Right atrium auricular region (tissue), 2 donors: ENCODE measurements at places on chromosomes 5 and 9.

DNA sequence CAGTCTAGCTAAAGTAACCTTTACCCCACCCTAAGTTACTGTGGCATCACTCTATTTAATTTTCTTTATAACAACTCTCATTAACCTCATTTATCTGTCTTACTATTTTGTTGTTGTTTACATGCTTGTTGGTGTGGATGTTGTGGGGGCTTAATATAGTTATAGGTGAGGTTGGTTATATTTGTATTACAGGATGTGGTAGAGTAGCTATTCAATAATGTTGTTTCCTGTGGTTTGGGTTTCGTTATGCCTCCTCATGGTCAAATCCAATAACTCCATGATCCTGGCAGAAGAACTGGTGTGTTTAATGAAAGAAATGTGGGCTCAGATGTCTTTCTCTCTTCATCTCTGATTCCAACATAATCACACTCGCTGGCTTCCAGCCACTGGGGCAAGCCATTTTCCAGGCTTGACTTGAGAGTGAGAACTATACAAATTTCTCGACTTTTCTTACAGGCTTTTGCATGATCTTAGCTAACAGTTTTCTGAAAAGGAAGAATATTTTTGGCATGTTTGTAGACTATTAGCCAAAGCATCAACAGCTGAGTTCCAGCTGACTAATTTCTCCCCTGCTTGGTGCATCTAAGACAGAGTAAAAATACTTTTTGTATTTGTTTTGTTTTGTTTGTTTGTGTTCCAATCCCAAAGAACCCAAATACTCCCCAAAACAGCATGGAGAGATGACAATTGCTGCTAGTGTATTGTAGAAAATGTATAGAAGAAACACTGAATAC is 303.7 kb upstream of the PAPPA start:
- DNase-seq, result no peak
- no peaks in the 10 kb centered on the region for H3K36me3 ChIP-seq
- H3K4me1 ChIP-seq, result no peaks in the 10 kb centered on the region
- H3K27ac ChIP-seq, result no peak overlapping the region
- no peaks in the 10 kb centered on the region for H3K27me3 ChIP-seq
- H3K4me3 ChIP-seq, result no peak overlapping the region

DNA sequence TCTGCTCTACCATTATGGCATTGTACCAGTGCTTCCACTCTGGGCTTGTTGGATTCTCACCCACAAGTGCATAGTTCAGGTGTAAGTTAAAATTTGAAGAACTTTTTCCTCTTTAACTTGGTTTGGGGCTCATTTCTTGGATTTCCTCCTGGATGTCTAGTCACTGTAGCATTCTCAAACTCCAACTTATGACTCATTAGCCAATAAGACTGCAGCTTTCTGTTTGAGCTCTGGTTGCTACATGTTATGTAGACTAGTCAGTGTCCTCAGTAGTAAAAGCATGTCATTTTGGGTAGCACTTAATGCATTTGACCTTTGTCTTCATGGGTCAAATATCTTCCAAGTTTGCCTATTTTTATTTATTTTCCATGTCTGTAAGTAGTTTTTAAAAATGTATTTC is 790.8 kb downstream of the BRINP1 start:
- no peak overlapping the region for H3K4me3 ChIP-seq
- no peaks in the 10 kb centered on the region for H3K4me1 ChIP-seq
- H3K27me3 ChIP-seq, result no peaks in the 10 kb centered on the region
- no peak for DNase-seq

- peaks cover 52% of the 10 kb centered on the region for H3K4me1 ChIP-seq
- H3K27me3 ChIP-seq, result no peaks in the 10 kb centered on the region
- no peaks in the 10 kb centered on the region for H3K36me3 ChIP-seq
- H3K27ac ChIP-seq, result no peak overlapping the region
- H3K4me3 ChIP-seq, result no peak overlapping the region
- no peak for DNase-seq
Observed at GRCh38 chr5:143182901-143183820, 220.3 kb downstream of the NR3C1 start.

DNA sequence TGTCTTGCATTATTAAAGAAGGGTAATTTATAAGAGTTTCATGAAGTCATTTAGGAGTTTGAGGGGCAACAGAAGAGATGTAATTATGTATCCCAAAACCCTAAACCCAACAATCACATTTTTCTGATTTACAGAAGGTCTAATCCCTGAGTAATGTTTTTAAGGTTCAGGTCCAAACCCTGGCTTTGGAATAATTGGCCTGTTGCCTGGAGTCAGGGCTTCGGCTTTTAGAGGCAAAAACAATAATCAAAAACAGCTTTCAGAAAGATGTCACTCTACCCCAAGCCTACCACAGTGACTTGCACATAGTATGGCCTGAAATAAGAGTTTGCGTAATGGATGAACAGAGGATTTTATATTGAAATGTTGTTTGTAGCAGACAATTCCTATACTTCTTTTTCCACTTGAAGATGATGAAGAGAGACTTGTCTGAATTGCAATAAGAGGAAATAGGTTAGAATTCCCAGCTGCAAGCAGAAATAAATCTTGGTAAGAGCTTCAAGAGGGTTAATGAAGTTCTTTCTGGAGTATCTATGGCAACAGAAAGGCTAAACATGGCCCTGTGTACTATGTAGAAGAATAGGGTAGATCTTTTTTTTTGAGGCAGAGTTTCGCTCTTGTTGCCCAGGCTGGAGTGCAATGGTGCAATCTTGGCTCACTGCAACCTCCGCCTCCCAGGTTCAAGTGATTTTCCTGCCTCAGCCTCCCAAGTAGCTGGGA is 152.0 kb downstream of the GPBP1 start:
- H3K27me3 ChIP-seq, result no peaks in the 10 kb centered on the region
- no peak for DNase-seq
- H3K36me3 ChIP-seq, result no peaks in the 10 kb centered on the region
- H3K4me3 ChIP-seq, result no peak overlapping the region
- H3K4me1 ChIP-seq, result no peaks in the 10 kb centered on the region
- H3K27ac ChIP-seq, result no peak overlapping the region

DNA sequence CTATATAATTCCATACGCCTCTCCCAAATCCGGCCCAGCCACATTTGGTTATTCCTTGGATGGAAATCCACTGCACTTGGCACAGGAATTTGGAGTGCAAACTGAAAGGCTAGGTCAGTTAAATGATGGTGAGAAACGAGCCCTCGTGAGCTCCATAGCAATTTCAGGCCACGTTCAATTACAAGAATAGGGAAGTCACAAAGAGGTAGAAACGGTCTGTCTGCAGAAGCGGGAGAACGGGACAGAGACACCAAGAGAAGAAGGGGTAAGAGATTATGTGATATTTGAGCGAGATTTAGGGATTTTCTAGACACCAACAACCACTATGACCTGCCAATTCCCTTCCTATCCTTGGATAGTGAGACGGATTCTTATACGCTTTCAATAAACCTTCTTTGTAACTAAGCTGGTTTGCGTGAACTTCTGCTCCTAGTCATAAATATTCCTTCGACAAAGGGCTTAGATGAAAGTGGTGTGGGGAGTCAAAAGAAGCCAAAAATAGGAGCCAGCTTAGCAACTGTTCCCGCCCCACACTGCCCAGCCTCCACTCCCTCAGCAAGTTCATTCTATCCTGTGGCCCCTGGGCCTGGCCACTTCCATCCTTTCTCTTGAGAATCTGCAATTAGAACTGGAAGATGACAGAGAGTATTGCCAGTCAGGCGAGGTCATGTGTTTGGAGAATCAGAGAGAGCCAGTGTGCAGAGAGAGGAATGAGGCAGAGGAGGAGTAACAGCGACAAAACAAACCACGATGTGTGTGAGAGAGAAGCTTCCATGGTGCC is 118.4 kb downstream of the ZNF608 start:
- no peak for DNase-seq
- no peak overlapping the region for H3K4me3 ChIP-seq
- no peaks in the 10 kb centered on the region for H3K36me3 ChIP-seq
- no peaks in the 10 kb centered on the region for H3K27me3 ChIP-seq

DNA sequence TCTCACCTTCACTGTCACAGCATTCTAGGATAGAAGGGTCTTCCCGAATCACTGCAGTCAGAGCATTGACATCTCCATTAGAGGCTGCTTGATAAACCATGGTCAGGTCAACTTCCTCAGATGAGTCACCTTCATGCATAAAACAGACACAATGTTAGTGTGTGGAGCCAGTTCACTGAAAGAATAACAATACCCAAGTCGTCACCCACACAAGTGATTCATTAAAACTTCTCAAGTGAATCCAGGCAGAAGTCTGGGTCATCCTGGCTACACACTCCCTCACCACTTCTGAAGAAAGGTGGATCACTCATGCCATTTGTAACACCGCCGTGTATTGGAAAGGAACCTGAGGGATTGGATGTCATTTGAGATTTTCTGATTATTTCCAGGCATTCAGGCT is 49.6 kb downstream of the ANKRD55 start:
- DNase-seq, result no peak
- no peak overlapping the region for H3K27ac ChIP-seq
- H3K4me1 ChIP-seq, result no peaks in the 10 kb centered on the region
- H3K4me3 ChIP-seq, result no peak overlapping the region
- no peaks in the 10 kb centered on the region for H3K27me3 ChIP-seq
- H3K36me3 ChIP-seq, result no peaks in the 10 kb centered on the region

GRCh38 chr9:97518909-97519307 is 17.4 kb downstream of the TMOD1 start:
- H3K27me3 ChIP-seq, result no peaks in the 10 kb centered on the region
- H3K4me3 ChIP-seq, result no peak overlapping the region
- no peaks in the 10 kb centered on the region for H3K4me1 ChIP-seq

- no peaks in the 10 kb centered on the region for H3K4me1 ChIP-seq
- H3K27me3 ChIP-seq, result no peaks in the 10 kb centered on the region
- DNase-seq, result no peak
Observed at GRCh38 chr5:58406394-58406793, 53.5 kb downstream of the PLK2 start.

DNA sequence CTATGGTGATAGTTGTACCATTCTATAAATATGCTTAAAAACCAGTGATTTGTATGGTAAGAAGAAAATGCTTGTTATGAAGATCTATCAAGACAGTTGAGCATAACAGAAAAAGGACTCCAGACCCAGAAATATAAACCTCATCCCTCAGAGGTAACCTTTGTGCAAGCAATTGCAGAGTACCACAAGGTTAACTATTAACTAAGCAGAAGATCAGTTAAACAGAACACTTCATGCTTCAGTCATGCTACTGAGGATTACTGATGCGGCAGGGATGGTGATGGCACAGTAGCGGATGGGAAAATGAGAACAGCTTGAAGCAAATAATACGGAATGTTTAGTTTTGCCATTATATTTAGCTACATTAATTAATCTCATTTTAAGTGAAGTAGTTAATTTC is 45.5 kb downstream of the IARS1 start:
- no peaks in the 10 kb centered on the region for H3K4me1 ChIP-seq
- no peak overlapping the region for H3K27ac ChIP-seq
- no peak overlapping the region for H3K4me3 ChIP-seq
- no peaks in the 10 kb centered on the region for H3K27me3 ChIP-seq

GRCh38 chr5:50691399-50692016 is 25.1 kb downstream of the PARP8 start:
- H3K27me3 ChIP-seq, result no peaks in the 10 kb centered on the region
- no peaks in the 10 kb centered on the region for H3K36me3 ChIP-seq
- peaks cover 6% of the 10 kb centered on the region for H3K4me1 ChIP-seq
- DNase-seq, result no peak
- H3K27ac ChIP-seq, result no peak overlapping the region

GRCh38 chr5:127959152-127959764 is 124.3 kb upstream of the SLC12A2 start:
- no peaks in the 10 kb centered on the region for H3K36me3 ChIP-seq
- peaks cover 55% of the 10 kb centered on the region for H3K4me1 ChIP-seq
- no peak for DNase-seq
- no peaks in the 10 kb centered on the region for H3K27me3 ChIP-seq

DNA sequence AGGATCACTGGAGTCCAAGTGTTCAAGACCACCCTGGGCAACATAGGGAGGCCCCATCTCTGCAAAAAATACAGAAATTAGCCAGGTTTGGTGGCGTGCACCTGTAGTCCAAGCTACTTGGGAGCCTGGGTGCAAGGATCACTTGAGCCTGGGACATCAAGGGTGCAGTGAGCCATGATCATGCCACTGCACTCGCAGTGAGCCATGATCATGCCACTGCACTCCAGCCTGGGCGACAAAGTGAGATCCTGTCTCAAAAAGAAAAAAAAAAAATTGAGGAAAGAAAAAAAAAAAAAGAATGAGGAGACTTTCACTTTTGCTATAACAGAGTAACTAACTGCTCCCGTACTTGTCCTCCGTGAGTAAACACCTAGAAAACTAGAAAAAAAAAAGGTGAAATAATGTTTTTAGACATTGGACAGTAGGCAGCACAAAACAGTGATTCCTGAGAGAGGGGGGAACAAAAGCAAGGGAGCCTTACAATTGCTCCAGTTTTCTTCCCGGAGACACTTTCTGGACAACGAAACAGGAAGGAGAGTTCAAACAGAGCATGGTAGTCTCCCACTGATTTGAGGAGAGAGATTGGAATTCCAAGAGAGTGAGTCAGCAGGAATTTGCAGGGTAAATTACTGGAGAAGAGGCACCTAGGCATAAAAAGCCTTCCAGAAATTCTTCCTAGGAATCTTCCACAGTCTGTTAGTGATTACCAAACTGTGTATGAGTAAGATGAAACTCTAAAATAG is 6.9 kb upstream of the ZBTB5 start:
- H3K36me3 ChIP-seq, result no peaks in the 10 kb centered on the region
- no peaks in the 10 kb centered on the region for H3K4me1 ChIP-seq
- DNase-seq, result no peak
- H3K27me3 ChIP-seq, result no peaks in the 10 kb centered on the region

DNA sequence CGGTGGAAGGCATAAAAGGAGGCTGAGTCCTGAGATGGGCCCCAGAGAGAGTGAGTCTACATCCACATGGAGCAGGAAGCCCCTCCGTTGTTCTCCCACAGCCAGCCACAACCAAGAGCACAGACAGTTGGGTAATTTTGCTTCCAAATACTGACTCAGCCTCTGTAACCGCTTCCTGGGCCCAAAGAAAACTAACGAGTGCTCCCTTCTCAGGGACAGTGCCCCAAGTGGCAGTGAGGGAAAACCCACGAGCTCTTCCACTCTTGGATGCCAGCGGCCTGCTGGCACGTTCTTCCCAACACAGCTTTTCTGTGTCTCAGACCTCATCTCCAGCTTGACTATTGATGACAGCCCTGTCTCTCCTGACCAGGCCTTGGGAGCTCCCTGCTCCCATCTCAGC is 207.6 kb downstream of the FSTL4 start:
- DNase-seq, result no peak
- no peaks in the 10 kb centered on the region for H3K27me3 ChIP-seq
- no peak overlapping the region for H3K27ac ChIP-seq
- no peaks in the 10 kb centered on the region for H3K36me3 ChIP-seq
- H3K4me1 ChIP-seq, result no peaks in the 10 kb centered on the region

GRCh38 chr5:39187831-39188731 is 31.3 kb downstream of the FYB1 start:
- no peak overlapping the region for H3K4me3 ChIP-seq
- DNase-seq, result no peak
- no peaks in the 10 kb centered on the region for H3K36me3 ChIP-seq

GRCh38 chr5:168939887-168940544 is 360.8 kb upstream of the PANK3 start:
- peaks cover 13% of the 10 kb centered on the region for H3K4me1 ChIP-seq
- H3K36me3 ChIP-seq, result no peaks in the 10 kb centered on the region
- no peak overlapping the region for H3K4me3 ChIP-seq
- H3K27ac ChIP-seq, result no peak overlapping the region
- DNase-seq, result no peak
